ENCODE measurements at places on chromosomes 2 and 18. TPM values are rescaled to one million over a fixed set of nuclear protein-coding genes. Genes with fewer than 3 reads are reported as not detected.

DNA sequence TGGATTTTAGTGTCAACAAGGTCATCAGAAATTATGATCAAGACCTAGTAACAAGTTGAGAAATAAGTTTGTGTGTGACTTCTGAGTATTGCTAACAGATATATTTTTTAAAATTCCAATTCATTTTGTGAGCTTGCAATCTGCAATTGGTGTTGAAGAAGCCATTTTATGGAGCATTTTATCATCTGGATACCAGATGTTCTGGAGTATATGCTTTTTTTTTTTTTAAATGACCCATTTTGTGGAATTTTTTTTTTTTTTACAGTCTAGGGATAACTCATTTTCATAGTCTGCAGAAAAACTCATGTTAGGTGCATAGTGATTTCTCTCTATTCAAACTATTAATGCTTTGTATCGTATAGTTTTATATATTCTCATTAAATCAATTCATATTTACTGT is 12.6 kb downstream of the QPCT start:
- DNase-seq: no peak

- DNase-seq: no peak
Measured at GRCh38 chr2:118351796-118352195, 263.5 kb downstream of the INSIG2 start.

GRCh38 chr2:172087780-172088244 is 2.5 kb downstream of the DLX1 start:
- DNase-seq: no peak

- no peak for DNase-seq
Measured at GRCh38 chr2:210623506-210623905, 67.1 kb downstream of the CPS1 start.

DNA sequence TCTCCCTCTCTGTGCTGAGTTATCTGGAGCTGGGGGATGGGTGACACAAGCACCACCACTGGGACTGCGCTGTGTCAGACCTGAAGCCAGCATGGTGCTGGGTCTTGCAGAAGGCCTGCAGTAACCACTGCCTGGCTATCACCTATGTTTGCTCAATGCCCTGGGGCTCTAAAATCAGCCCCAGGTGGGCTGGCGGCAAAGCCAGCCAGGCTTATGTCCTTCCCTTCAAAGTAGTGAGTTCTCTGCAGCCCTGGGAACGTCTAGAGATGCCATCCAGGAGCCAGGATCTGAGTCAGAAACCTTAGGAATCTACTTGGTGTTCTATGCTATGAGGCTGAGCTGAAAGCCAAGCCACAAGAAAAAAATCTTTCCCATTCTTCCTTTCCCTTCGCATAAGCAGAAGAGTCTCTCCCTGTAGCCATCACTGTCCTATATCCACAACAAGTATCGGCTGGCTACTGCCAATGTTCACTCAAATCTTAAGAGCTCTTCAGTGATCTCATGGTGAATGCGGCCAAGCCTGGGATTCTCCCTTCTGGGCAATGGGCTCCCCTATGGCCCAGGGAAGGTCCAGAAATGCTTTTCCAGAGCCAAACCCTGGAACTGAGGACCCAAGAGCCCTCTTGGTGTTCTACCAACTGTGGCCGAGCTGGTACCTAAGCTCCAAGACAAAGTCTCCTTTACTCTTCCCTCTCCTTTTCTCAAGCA is 248.7 kb downstream of the ZNF385B start:
- no peak for DNase-seq

DNA sequence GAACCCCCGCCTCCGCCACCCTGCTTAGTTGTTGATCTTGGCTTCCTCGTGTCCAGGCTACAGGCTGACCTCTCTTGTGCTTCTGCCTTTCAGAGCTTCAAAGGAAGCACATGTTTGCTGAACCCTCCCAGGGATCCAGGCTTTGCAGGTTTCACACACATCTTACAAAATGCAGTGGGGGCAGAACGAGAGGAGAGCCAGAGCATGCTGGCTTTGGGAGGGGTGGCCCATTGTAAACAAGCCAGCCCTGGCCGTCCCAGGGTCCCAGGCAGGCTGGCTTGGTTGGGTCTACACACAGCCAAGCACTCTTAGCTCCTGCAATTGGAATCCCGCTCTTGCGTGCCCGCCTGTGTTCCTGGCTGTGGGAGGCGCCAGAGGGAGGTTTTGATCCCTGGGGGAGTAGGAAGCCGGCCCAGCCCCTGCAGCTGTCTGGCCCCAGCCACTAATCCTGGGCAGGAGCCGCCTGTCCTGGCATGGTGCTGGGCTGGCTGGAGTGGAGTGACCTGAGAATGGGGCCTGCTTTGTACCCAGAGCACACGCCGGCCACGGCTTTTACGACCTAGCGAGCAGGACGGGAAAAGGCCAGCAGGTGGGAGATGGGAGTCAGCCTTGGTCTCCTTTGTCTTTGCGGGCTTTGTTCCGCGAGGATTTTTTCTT is 53.9 kb downstream of the SH3BP4 start:
- no peak for DNase-seq

The RTP5 gene
- polyA plus RNA-seq: not detected

The OTOF gene
- polyA plus RNA-seq: not detected
